ENCODE measurements at places on chromosomes 4 and X.

GRCh38 chrX:39613997-39614679 is 483.6 kb downstream of the BCOR start:
- peak; percentile 51 for DNase-seq

- no peak for DNase-seq
These were observed 526.3 kb upstream of the FAM241A start for GRCh38 chr4:111618908-111619307.

GRCh38 chr4:109562457-109563239 is 2.6 kb downstream of the MCUB start:
- DNase-seq, result no peak

- DNase-seq, result no peak
These were observed 30.6 kb downstream of the PTTG2 start for GRCh38 chr4:37990731-37991245.

DNA sequence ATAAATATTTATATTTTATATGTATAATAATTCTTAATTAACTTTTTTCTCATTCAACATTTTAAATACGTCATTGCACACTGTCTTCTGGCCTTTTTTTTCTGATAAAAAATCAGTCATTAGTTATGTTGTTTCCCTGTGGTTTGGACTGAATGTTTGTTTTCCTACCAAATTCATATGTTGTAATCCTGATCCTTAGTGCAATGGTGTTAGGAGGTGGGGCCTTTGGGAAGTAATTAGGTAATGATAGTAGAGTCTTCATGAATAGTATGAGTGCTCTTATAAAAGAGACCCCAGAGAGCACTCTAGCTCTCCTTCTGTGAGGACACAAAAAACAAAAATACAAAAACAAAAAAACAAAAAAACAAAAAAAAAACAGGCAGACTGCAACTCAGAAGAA is 117.2 kb downstream of the GASK1B start:
- no peak for DNase-seq

GRCh38 chr4:183986971-183987946 is 82.2 kb downstream of the STOX2 start:
- DNase-seq, result no peak
